ENCODE measurements at places on chromosomes 11 and 22.

GRCh38 chr11:62958547-62959421 lies 26.0 kb downstream of the SLC22A6 start:
- no peak for DNase-seq

DNA sequence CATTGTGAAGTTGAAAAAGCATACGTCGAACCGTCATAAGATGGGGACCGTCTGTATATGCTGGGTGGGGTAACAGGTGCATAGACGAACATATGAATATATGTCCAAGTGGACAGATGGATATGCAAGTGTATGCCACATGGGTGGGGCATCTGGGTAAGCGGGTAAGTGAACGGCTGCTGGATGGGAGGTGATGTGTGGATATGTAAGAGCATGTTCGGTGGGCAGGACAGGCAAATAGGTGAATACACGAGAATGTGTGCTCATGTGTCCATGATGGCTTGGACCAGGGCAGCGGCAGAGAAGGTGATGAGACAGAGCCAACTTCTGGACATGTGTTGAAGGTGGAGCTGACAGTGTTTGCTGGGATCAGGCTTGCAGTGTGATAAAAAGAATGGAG lies 12.0 kb downstream of the IFITM10 start:
- DNase-seq: no peak

DNA sequence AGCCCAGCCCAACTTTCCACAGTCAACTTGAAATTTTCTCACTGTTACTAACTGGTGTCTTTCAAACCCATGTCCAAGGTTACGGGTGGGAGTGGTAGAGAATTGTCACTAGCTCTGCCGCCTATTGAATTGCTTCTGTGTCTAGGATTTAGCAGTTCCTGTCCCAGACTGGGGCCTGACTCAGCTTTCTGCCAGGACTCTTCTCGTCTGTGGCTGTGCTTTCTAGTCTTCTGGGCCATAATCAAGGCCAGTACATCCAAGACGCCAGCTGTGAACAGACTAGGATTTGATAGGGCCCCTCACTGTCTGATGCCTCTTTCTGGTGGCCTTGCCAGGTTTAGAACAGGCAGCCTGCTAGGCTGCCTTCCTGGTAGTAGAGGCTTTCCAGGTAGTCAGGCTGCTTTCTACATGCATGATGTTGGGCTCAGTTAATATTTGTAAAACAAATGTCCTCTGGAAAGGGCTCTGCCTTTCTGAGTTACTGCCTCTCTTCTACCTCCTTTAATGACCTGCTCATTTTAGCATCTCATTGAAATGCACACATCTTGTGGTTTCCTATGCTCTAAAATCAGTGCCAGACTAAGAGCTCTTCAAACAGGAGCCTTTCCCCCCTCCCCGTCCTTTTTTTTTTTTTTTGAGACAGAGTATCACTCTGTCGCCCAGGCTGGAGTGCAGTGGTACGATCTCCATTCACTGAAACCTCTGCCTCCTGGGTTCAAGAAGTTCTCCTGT lies 13.1 kb upstream of the HIKESHI start:
- no peak for DNase-seq

- DNase-seq: no peak
Measured at GRCh38 chr22:25137577-25138525, 61.8 kb upstream of the CRYBB3 start.

All from occipital lobe (tissue), 3 donors.